ENCODE measurements at places on chromosomes 2 and 18.

DNA sequence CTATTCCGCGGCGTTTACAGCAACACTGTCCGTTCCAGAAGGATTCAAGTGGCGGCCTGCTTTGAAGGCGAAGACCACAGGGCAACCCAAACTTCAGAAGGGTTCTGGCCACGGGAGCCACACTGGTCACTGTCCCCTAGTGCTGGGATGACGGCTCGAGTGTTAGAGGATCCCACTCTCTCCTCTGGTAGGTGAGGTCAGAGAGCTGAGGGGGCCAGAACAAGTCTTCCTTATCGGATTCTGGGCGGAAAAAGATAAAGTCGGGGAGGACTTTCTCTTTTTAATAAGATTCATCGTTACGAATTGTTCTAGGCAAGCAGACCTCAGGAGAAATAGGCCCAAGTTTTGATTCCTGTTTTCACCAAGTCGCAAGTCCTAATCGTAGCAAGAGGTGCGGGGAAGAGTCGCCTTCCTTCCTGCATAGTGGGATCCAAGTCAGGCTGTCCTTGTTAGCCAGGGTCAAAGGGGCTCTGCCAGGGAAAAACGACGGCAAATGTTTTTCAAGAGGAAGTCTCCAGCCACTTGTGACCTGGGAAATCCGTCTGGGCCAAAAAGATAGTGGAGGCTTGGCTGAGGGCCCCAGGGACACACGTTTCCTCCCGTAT is 864 bp upstream of the MYL12A start:
- no peak for DNase-seq

DNA sequence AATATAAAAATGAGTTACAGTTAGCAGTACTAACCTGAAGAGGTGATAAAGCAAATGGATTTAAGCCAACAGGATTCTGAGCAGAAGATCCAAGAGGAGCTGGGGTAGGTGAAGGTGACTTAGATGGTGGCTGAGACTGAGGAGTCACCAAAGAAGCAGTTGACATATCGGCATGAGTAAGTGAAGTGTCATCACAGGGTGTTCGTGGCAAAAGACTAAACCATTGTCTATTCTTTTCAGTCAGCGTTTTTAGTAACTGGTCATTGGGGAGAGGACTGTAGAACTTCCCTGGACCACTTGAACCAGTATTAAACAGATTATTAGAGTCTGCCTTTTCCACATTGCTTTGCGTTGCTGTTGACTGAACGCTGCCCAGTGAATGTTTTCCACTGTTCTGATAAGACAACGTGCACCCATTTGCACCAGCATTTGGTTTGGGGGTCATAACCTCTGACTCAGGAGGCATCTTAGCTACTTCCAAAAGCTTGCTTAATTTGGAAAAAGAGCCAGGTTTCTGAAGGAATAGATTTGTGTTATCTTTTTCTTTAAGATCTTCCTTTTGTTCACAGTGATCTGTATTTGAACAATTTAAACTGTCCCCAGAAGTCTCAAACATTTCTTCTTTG is 63.3 kb upstream of the WDSUB1 start:
- DNase-seq: no peak

- peak; percentile 95 for DNase-seq
Measured at GRCh38 chr2:200888704-200889625, at the start of the genes NIF3L1 and PPIL3. NIF3L1 (plus strand) TSS chr2:200889371; CDS start chr2:200891944, 2,573 bp downstream. PPIL3 (minus strand) TSS chr2:200889077; CDS start chr2:200887615, 1,462 bp downstream.

DNA sequence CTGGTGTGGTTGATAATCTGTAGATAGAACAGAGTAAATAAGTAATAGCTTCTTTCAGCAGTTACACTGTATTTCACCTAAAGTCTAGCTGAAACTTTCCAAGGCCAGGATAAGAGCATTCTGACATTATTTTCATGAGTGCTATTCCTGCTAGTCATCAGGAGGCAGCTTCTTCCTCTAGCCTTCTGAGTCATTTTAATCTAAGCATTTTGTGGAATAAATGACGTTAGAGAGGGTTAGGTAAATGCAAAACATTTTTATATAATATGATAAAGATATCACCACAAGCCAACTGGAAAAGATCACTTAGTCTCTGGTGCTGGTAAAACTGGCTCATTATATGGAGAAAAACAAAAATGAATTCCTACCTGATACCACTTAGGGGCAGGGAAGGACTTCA is 138.5 kb downstream of the MEP1B start:
- DNase-seq: no peak

DNA sequence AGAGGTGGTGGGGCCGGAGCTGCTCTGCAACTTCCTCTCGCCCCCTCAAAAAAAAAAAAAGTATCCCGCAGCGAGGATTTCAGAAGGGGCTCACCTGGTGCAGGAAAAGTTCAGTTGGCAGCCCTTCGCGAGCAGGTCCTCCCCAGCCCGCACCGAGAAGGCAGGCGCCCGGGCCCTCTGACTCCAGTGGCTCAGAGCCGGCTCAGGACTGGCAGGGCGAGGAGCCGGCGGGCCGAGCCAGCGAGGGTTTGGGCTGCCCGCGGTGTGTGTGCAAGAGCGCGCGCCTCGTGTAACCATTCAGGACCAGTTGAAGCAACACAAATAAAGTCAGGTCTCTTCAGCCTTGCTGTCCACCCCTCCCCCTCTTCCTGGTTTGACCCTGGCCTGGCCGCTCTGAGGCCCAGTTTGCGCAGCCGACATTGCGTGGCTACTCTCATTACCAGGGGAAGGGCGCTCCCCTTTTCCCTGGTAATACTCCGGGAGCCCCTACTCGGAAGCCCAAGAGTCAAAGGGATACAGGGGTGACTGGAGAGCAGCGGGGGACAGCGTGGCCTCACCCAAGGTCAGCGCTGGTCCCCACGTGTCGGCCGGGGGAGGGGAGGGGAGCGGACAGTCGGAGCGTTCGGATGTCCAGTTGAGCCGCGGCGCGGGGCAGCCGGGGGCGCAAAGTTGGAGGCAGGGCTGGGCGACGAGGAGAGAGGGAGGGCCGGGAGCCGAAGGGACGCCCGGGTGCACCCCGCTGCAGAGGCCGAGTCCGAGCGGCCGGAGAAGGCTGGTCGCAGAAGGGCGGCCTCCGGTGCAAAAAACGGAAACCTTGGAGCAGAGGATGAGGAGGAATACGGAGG is 12.3 kb downstream of the EN1 start:
- DNase-seq: no peak

GRCh38 chr2:216536734-216537210 is 38.1 kb downstream of the RPL37A start:
- DNase-seq: no peak

DNA sequence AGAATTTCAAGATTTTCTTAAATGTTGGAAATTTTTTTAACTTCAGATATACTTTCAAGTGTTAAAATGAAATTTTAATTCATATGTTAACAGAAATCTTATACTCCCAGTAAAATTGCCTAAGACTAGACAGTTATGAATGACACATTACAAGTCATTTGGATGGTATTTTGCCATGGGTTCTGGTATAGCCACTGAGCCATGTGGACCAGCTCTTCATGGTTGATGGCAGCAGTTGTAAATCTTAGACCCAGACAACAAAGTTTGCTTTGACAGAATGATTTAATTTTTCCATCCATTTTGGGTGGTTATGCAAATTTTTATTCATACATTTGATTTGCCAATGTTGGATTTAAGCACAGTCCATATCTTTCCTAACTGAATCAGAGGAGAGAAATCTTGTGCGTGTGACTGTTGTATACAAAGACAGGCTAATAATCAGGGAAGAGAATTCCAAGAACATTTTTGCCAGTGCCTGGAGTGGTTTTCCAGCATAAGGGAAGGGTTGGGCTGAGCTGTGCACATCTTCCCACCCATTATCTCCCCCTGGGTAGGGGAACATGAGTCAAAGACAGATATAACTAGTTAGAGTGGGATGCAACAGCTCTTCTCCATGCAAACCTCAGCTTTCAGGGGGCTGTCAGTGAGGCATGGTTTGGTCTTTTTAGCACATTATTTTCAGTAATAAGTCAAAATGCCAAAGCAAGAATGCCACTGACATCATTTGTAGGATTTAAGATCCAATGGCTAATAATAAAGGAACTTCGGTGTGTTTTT is 28.1 kb upstream of the INPP4A start:
- no peak for DNase-seq

DNA sequence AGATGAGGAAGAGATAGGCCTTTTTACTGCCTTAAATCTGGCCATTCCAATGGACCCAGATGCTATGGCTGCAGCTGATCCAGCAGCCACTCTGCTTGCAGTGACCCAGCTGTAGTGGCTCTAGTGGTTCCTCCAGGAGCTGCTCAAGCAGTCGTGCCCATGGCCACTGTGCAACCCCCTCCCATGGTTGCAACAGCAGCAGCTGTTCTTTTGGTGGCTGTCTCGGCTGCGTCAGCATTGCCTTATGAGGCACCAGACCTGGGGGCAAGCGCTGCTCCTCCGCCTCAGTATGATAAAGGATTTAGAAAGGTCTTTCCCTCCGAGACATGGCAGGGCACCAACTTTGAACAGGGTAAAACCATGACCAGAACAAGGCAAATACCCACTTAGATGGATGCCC is 384.9 kb upstream of the DCC start:
- no peak for DNase-seq

GRCh38 chr18:48080546-48080945 is 150.1 kb upstream of the SMAD2 start:
- no peak for DNase-seq

DNA sequence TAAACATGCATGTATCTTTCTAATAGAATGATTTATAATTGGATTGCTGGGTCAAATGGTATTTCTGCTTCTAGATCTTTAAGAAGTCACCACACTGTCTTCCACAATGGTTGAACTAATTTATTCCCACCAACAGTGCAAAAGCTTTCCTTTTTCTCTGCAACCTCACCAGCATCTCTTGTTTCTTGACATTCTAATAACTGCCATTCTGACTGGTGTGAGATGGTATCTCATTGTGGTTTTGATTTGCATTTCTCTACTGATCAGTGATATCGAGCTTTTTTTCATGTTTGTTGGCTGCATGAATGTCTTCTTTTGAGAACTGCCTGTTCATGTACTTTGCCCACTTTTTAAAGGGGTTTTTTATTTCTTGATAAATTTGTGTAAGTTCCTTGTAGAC is 182.5 kb downstream of the ANKRD44 start:
- DNase-seq: no peak

- DNase-seq: no peak
Measured at GRCh38 chr18:22456547-22456946, 38.8 kb upstream of the CTAGE1 start.

- DNase-seq: peak; percentile 69
Measured at GRCh38 chr2:30252723-30253701, 21.7 kb downstream of the LBH start.

DNA sequence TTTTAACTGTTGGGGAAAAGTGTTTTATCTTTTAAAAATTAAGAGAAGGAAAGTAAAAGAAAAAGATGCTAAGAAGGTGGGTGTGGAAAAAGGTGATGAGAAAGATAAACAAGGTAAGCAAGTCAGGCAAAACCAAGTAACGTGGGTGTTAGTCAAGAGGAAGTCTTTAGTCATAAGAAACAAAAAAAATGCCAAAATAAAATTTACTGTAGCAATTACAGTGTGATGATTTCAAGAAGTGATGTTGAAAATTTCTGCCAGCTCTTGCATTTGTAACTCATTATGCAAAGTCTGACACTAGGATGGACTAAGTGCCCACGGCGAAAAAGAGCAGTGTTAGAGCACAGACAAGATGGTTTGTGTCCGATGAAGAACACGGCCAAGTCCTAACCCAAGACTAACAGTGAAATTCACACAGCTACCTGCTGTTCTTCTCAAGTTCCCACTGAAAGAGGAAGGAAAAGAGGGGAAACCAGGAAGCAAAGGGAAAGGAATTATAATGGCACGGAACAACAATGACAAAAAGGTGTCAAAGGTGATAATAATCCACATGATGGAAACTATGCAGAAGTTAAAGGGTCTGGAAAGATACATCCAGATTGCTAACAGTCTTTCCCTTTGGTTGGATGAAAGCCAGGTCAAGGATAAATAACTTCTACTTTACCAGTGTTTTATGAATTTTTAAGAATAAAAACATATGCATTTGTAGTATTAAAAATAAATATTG is 34.1 kb downstream of the NOL10 start:
- no peak for DNase-seq

GRCh38 chr2:110796716-110797301 is 64.4 kb downstream of the ACOXL start:
- DNase-seq: no peak

- no peak for DNase-seq
Measured at GRCh38 chr18:13585379-13586153, 140.8 kb downstream of the FAM210A start.

- no peak for DNase-seq
Measured at GRCh38 chr2:53886406-53887280, 26.9 kb upstream of the GPR75 start.

DNA sequence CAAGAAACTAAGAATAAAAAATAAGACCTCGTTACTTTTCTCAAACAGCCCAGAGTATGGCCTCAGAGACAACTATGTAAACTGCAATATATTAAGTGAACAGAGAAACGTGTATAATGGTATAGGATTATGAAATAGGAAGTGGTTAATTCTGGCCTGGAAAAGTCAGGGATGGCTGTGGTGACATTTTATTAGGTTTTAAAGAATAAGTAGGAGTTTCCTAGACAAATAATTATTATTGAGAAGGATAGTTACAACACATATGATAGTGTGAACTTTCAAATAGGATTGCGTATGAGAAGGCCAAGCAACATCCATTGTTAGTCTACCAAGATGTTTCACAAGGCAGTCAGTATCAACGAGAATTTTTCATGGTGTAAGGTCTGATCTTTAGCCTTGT is 244.1 kb downstream of the LPIN1 start:
- no peak for DNase-seq

DNA sequence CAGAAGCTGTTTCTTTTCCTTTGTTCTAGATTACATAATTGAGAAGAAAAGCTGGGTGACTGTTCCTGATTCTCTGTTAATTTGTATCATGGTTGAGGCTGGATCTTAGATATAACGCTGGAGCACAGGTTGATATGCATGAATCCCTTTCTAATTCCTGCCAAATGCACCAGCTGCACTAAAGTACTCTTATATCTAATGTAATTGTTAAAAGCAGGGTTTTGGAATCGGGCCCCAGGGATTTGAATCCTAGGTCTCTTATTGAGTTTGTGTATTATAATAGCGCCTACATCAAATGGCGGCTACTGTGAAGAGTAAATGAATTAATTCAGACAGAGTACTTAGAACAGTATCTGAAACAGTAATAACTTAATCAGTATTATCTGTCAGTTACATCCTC is 80.4 kb downstream of the MC4R start:
- no peak for DNase-seq

DNA sequence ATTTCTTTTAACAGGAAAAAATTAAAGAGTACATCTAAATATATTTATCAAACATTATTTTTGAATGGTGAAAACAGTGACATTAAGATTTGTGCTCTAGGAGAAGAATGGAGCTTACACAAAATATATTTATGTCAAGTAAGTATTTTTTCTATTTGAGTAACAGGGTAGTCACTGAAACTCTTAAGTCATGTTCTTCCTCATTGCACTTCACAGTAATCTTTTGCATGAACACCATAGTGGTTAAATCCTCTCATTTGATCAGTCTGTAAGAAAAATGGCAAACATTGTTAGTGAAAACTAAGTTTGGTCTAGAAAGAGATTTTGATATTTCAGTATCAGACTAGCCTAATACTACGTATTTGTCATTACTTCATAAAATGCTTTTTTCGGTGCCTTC is 8.1 kb downstream of the GMCL1 start:
- DNase-seq: no peak

GRCh38 chr18:49123431-49123830 is 172.7 kb upstream of the SMAD7 start:
- no peak for DNase-seq

GRCh38 chr2:156890529-156891148 is 366.9 kb upstream of the GALNT5 start:
- no peak for DNase-seq

All from kidney capillary endothelial cell (primary cell).